Neural progenitor cell (in vitro differentiated cells): ENCODE measurements at places on chromosomes 3 and 15. TPM values are rescaled to one million over a fixed set of nuclear protein-coding genes. Genes with fewer than 3 reads are reported as not detected.

- no peaks in the 10 kb centered on the region for H3K36me3 ChIP-seq
- H3K4me3 ChIP-seq: no peak overlapping the region
- H3K27me3 ChIP-seq: no peaks in the 10 kb centered on the region
- DNase-seq: no peak
Observed at GRCh38 chr3:50417637-50418033, 58.3 kb upstream of the TMEM115 start.

DNA sequence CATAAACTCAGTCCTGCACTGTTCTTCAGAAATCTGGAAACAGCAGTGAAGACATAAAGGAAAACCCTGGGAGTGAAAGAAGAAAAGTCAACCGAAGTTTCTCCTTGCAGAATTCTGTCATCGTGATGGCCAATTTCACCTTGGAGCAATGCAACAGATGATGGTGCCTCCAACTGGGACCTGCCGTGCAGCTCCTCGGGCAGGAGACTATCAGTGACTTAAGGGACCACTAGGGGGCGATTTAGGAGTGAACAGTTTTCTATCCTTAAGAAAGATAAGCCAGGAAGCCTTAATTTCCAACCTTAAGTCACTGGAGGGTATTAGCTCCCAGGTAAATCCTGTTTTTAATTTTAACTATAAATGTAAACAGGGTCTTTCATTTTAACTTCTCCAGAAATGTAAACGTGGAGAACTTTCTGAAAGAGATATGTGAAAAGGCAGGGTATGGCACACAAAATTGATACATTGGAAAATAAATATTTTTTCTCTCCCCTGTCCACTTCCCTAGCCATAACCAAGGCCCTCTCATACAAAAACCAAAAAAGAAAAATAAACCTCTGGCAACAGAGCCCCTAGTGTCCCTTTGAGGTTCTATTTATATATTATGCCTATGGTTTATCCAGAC is 116.3 kb downstream of the PDZRN3 start:
- no peak overlapping the region for H3K4me3 ChIP-seq
- H3K27ac ChIP-seq: no peak overlapping the region
- H3K27me3 ChIP-seq: peaks cover 19% of the 10 kb centered on the region
- peak; percentile 83 for DNase-seq
- H3K36me3 ChIP-seq: no peaks in the 10 kb centered on the region

Gene ATP2B2
- total RNA-seq: 0.03 TPM in 1 of 2 replicates, not detected in the other

Gene SLC25A26
- total RNA-seq: 17.0 and 21.9 TPM in 2 replicates

DNA sequence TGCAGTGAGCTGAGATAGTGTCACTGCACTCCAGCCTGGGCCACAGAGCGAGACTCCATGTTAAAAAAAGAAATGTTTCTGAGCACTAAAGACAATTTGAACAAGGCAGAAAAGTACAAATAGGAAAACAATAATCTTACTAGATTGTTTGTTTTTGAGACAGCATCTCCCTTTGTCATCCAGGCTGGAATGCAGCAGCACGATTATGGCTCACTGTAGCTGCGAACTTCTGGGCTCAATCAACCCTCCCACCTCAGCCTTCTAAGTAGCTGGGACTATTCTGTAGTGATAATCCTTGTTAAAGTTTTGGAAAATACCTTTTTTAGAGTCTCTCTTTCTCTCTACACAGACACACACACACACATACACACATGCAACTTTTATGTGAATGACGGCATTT is 107.1 kb downstream of the LPP start:
- H3K36me3 ChIP-seq: no peaks in the 10 kb centered on the region
- no peak overlapping the region for H3K4me3 ChIP-seq
- no peaks in the 10 kb centered on the region for H3K27me3 ChIP-seq

DNA sequence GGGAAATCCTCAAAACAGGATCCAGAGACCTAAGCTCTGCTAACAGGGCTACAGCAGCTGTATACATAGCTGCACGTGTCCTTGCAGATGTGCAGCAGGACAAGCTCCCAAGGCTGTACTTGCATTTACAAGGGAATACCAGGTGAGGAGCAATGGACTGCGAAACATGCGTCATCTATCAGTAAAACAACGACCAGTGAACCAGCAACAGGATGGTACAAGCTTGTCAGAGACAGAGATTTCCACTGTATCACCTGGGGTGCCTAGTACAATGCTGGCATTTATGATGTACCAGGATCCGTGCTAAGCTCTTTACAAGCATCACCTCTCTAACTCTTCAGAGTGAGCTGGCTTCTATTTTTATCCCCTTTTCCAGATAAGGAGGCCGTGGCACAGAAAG is 227.3 kb downstream of the FOXP1 start:
- no peaks in the 10 kb centered on the region for H3K27me3 ChIP-seq
- no peaks in the 10 kb centered on the region for H3K36me3 ChIP-seq
- H3K27ac ChIP-seq: no peak overlapping the region
- DNase-seq: no peak
- H3K4me3 ChIP-seq: no peak overlapping the region
- no peaks in the 10 kb centered on the region for H3K4me1 ChIP-seq
